ENCODE measurements at places on chromosomes 2 and 18. TPM values are rescaled to one million over a fixed set of nuclear protein-coding genes. Genes with fewer than 3 reads are reported as not detected.

CHRND gene
- total RNA-seq, result not detected

DNA sequence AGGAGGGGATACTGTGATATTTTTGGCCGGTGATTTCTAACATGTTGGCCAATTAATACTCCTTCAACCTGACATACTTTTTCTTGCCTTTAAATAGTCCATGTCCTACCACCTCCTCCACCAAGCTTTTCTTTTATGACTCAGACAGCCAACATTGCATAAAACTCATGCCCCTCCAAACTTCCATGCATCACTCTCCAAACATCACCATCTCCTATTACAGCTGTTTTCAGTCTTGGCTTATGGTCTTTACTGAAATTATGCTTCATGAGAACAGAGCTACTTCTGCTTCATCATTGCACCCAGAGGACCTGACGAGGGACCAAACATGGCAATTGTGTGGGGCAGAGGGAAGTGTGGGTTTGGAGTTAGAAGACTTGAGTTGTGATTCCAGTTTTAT is 305.4 kb downstream of the LPIN1 start:
- DNase-seq, result no peak

DNA sequence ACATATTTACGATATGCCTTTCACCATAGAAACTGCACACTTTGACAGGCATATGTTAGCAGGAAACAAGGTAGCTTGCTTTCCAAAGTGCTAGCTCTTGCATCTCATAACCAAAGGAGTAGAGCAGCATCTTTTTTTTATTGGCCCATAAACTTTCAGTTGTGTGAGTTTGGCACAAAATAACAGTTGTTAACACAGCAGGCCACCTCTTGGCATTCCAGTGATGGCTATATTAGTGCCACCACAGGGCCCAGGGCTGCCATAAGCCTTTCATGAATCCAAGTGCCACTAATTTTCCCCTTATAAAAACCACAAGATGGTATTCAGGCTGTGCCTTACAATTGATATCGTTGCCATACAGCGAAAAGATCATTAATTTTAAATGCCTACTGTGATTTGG is 40.3 kb upstream of the KLF7 start:
- DNase-seq, result no peak

TEKT4 gene
- not detected for total RNA-seq

DTNA gene
- total RNA-seq, result not detected

GRCh38 chr2:42072349-42073118 is 24.7 kb downstream of the PKDCC start:
- DNase-seq, result no peak

All from naive thymus-derived CD8-positive, alpha-beta T cell (primary cell).